Regular cardiac myocyte (primary cell): ENCODE measurements at places on chromosomes 16 and 17. TPM values are rescaled to one million over a fixed set of nuclear protein-coding genes. Genes with fewer than 3 reads are reported as not detected.

KRTAP4-9 gene
- not detected in 2 replicates for total RNA-seq

KRT28 gene
- total RNA-seq = not detected in 2 replicates

EFNB3 gene
- total RNA-seq = under 0.01 and 0.19 TPM in 2 replicates

SEPTIN12 gene
- not detected in 2 replicates for total RNA-seq

UMOD gene
- total RNA-seq = not detected in 2 replicates

TVP23C gene
- total RNA-seq = 17.1 and 28.8 TPM in 2 replicates

RMI2 gene
- total RNA-seq = 4.5 and 13.4 TPM in 2 replicates

SLC6A2 gene
- not detected in 2 replicates for total RNA-seq

CLDN7 gene
- total RNA-seq = 0.19 and 1.7 TPM in 2 replicates

ATPAF2 gene
- total RNA-seq = 15.5 and 19.4 TPM in 2 replicates

RNF43 gene
- under 0.01 and 0.28 TPM in 2 replicates for total RNA-seq

CD300LF gene
- total RNA-seq = not detected in 2 replicates

ZNF830 gene
- total RNA-seq = 12.1 and 13.6 TPM in 2 replicates

COX10 gene
- total RNA-seq = 11.6 and 13.6 TPM in 2 replicates

GNGT2 gene
- total RNA-seq = 0.38 and 0.56 TPM in 2 replicates
